Left renal cortex interstitium (tissue), 4 donors: ENCODE measurements at places on chromosomes 16 and 17.

DNA sequence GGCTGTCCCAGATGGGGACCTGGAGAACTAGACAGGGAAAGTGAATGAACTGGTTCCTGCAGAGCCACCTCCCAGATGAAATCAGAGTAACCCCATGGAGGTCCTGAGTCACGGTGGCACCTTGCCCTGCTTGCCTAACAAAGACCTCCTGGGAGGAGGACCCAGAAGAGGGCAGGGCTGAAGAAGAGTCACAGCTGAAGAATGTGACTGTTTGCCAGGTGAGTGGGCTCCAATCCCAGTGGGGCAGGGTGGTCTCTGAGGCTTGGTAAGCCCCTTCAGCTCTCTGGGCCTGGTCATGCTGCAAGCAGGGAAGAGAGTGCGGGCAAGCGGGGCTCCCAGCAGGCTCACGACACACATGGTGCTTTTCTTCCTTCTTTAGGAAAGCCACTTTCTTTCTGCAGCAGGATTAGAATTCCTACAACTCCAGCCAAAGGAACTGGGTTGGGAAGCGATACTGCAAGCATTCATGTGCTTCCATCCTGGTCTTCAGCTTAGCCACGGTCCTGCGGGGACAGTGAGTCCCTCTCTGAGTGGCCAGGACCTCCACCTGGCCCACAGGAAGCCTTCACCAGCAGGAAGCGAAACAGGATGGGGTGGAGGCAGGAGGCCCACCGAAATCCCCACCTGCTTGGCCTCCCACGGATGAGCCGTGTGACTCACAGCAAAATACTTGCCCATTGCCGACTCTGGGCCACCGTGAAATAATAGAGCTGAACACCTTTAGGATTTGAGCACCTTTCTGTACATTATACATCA, 4.3 kb downstream of the C16orf74 start:
- no peak for DNase-seq

- no peak for DNase-seq
Measured at GRCh38 chr16:68250951-68251350, 5.8 kb downstream of the PLA2G15 start.

GRCh38 chr17:5257124-5257523, 22.5 kb upstream of the SCIMP start:
- DNase-seq = no peak

DNA sequence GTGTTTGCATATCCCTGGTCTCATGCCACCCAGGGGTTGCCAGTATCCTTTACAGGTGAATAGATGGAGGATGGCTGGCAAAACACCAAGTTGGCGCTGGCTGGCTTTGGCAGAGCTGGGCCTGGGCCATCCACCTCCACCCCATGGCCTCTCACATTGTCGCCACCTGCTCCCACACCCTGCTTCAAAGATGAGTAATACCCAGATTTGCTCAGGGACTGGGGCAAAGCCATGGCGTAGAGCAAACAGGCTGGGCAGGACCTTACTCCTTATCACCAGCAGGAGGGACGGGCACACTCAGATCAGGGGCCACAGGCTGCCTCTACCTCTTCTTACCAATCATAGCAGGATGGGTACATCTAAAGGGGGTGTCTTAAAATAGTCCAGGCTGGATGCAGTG, 24.3 kb downstream of the PLA2G10 start:
- DNase-seq = no peak

DNA sequence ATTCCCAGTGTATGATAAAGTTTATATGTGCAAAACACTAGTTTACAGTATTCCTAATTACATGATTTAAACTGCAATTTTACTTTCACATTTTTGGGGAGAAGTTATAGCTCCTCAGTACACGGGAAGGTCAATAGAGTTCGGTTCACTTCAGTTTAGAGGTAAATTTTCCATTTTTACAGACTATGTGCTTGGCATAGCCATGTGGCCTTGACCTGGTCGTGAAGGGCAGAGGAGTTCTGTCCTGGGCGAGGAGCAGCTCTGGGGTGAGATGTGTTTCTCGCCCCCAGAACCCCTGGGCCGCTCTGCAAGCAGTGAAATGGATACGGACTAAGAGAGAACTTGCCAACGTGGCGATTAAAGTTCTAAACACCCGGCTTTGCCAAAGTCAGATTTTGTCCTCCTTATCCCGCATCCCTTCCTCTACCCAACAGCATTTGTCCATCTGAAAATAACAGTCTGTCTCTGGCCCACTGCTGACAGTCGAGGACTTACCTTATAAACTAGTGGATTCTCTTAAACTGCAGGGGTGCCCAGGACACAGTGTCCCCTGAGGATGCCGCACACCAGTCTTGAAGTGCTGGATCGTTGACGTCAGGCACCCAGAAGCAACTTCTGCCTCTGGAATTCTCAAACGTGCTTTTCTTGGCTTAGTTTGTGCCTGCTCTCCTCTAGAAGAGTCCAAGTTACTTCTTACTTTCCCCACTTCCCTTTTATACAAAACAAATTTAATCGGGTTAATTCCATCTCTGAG, 1.5 kb upstream of the SIAH1 start:
- no peak for DNase-seq

- DNase-seq = no peak
Measured at GRCh38 chr17:49646391-49647255, 31.3 kb downstream of the SPOP start.

DNA sequence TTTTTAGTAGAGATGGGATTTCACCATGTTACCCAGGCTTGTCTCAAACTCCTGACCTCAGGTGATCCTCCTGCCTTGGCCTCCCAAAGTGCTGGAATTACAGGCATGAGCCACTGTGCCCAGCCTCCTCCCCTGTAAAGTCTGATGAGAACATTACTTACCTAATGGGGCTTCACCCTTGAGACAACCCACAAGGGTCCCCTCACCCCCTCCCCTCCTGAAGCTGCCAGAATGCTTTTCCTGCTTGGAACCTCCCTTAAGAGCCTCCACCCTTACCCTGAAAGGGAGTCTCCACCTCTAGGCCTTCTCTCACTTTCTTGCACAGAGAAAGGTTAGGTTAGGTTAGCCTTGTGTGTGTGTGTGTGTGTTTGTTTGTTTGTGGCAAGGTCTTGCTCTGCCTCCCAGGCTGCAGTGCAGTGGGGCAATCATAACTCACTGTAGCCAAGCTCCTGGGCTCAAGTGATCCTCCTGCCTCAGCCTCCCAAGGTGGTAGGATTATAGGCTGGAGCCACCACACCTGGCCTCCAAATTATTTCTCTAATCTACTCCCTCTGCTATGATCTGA, 8.9 kb downstream of the SLC5A11 start:
- no peak for DNase-seq

GRCh38 chr17:67390646-67391361, 13.7 kb downstream of the PITPNC1 start:
- DNase-seq = no peak

DNA sequence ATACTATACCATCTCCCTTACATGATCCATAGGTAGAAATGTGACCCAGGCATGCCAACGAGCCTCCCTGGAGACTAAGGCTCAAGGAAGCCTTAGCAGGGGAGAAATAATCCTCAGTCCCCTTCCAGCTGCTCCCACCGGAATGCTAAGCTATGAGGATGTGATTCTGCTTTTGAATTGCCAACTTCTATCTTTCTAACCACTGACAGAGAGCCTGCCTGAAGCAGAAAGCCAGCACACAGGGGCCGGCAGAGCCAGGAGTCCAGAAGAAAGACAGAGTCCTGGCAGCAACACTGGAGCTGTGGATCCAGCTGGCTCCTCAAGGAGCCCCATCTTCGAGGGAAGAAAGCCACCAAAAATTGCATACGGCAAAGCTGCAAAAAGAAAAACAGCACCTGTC, 579.6 kb upstream of the CDH5 start:
- DNase-seq = no peak

- DNase-seq = no peak
Measured at GRCh38 chr16:69397821-69398521, 12.2 kb upstream of the TERF2 start.
